Myocyte (in vitro differentiated cells): ENCODE measurements at places on chromosomes 4 and X. TPM values are rescaled to one million over a fixed set of nuclear protein-coding genes. Genes with fewer than 3 reads are reported as not detected.

Gene BTC
- total RNA-seq, result 0.16 and 0.21 TPM in 2 replicates

Gene GASK1B
- 75.9 and 106 TPM in 2 replicates for total RNA-seq

Gene LIMCH1
- 67.7 and 83.0 TPM in 2 replicates for total RNA-seq

Gene SPP1
- not detected in 2 replicates for total RNA-seq

Gene DCAF12L1
- not detected in 2 replicates for total RNA-seq

Gene WAS
- 0.19 TPM in 1 of 2 replicates, not detected in the other for total RNA-seq

Gene DGAT2L6
- total RNA-seq, result not detected in 2 replicates

Gene F8A1
- 2.4 and 3.7 TPM in 2 replicates for total RNA-seq

Gene BMPR1B
- 9.8 TPM in 2 replicates for total RNA-seq

Gene LONRF3
- 1.5 and 1.8 TPM in 2 replicates for total RNA-seq

Gene H2BW2
- not detected in 2 replicates for total RNA-seq

Gene WDFY3
- total RNA-seq, result 46.3 and 69.6 TPM in 2 replicates

Gene GRPR
- total RNA-seq, result 0.13 TPM in 1 of 2 replicates, not detected in the other

Gene RHOXF2
- total RNA-seq, result not detected in 2 replicates

Gene PCSK1N
- 1.8 and 5.4 TPM in 2 replicates for total RNA-seq

Gene GPRIN3
- total RNA-seq, result 0.10 and 0.35 TPM in 2 replicates

Gene MUC7
- total RNA-seq, result not detected in 2 replicates

Gene PRR32
- total RNA-seq, result 0.26 TPM in 1 of 2 replicates, not detected in the other

Gene MID1
- total RNA-seq, result 11.0 and 18.4 TPM in 2 replicates

Gene GABRQ
- total RNA-seq, result not detected in 2 replicates

Gene OTC
- total RNA-seq, result not detected in 2 replicates

Gene ZNF185
- 0.47 and 0.83 TPM in 2 replicates for total RNA-seq

Gene ZNF41
- total RNA-seq, result 11.0 and 13.9 TPM in 2 replicates

Gene MAGEA11
- total RNA-seq, result not detected in 2 replicates

Gene SLC7A11
- 22.7 and 26.5 TPM in 2 replicates for total RNA-seq

Gene RASSF6
- not detected in 2 replicates for total RNA-seq

Gene DCAF12L2
- total RNA-seq, result not detected in 2 replicates

Gene CXCL1
- total RNA-seq, result 0.78 and 3.6 TPM in 2 replicates

Gene KIF4A
- 0.27 and 0.36 TPM in 2 replicates for total RNA-seq

Gene PDZD4
- total RNA-seq, result 0.47 and 1.4 TPM in 2 replicates

Gene GYPE
- not detected in 2 replicates for total RNA-seq

Gene SHOX
- total RNA-seq, result not detected in 2 replicates

Gene RAB39B
- 0.16 TPM in 1 of 2 replicates, not detected in the other for total RNA-seq

Gene ERAS
- total RNA-seq, result not detected in 2 replicates
